Activated CD8-positive, alpha-beta T cell treated with anti-CD3 and anti-CD28 coated beads, Interleukin-2, amount 10 ng/mL, durations not matched to agents 7 days and 5 days (primary cell): ENCODE measurements at places on chromosomes 11 and 22. TPM values are rescaled to one million over a fixed set of nuclear protein-coding genes. Genes with fewer than 3 reads are reported as not detected.

DNA sequence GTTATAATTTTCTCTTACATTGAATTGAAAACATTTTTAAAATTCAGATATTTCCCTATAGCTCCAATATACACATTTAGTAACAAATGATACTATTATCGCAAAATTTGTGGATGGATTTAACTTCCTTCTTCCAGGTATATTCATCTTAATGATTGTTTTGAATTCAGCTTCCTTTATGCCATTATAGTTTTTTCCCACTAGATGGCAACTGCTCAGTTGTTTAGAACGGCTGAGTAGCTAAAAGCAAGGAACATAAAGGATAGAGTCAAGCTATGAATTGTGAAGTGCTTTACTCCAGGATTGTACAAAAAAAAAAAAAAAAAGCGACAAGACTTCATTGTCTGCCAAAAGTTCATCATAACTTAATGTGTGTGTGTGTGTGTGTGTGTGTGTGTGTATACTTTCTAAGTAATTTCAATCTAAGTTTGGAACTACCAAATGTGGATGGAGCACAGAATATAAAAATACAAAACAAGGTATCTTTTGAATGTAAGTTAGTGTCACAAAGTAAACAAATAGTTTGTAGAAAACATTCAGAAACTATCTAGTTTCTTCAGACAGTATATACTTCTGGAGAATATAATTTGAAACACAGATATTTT, 846.4 kb downstream of the DLG2 start:
- DNase-seq, result no peak

GRCh38 chr11:70027451-70027850, 50.7 kb upstream of the ANO1 start:
- DNase-seq, result no peak

Gene TST
- total RNA-seq, result 9.4 TPM

DNA sequence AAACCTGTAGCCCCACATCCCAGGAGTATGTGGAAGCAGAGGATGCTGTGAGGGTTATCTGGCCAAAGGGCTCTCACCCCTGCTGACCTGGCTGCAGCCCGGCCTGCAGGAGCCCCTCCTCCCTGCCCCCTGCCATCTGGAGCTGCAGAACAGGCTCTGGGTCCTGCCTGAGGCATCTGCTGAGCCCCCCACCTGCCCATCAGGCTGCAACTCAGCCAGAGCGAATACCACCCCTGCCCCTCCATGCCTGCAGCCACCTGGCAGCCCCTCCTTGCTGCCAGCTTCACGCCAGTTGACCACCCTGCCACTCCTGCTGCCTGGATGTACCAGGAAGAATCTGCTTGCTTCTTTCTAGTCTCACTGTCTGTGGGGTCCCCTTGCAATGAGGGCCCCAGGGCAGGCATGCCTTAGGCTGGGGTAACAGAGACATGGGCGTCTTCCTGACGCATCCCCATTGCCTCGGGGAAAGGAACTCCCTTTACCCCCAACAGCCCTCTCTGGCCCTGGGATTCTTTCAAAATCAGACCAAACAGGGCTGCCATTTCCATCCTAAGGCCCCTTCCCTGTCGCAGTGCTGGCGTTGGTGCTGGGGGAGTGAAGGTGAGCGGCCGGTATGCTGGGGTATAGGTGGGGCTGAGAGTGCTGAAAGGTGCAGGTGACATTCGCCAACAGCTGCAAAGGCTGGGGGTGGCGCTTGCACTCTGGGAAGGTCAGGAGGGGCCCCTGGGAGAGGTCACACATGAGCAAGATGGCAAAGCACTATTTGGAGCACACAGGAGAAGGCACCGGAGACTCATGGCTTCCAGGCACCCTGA, 1334.6 kb downstream of the TBC1D22A start:
- no peak for DNase-seq

- DNase-seq, result no peak
Measured at GRCh38 chr11:428295-428694, 13.5 kb upstream of the SIGIRR start.

DNA sequence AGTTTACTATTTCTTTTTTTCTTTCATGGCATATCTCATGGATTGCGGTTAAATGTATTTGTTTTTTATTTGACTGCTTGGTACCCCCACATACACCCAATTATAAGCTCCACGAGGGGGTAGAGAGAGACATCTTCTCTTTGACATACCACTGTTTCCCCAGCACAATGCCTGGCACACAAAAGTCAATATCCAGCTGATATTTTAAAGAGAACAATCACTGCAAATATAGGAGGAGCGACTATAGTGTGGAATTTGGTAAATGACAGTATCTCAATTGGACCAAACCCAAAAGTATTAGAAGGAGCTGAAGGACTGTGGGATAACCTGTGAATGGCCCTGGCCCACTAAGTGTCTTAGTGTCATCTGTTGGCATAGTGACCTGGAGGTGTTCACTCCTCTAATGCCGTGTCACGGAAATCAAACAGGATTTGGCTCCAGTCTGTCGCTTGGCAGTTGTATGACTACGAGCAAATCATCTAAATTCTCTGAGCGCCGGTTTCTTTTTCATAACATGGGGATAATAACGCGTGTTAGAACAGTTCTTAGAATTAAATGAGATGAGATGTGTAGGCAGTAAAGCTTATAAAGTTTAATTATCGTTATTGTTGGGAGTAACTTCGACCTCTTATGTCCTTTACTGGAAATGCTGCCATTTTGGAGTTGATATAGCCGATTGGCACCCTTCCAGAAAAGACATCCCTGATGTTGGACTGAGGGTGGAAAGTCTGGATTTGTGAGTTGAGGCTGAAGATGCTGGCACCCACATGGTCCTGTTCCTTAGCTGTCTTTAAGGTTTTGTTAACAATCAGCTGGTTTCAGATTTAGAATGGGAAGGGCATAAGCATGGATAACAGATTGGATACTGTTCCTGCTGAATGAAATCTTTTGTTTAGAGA, 144.5 kb downstream of the DBX1 start:
- DNase-seq, result no peak

Gene TRIM6
- 0.58 TPM for total RNA-seq

GRCh38 chr22:40498420-40499208, 128.2 kb downstream of the SGSM3 start:
- no peak for DNase-seq
